ENCODE measurements at places on chromosomes 2 and 18.
A peak's percentile ranks its signal among the peaks of the same experiment; 100 is the strongest.

- DNase-seq: no peak
Observed at GRCh38 chr2:160227293-160227915, 27.3 kb upstream of the ITGB6 start.

- no peak for DNase-seq
Observed at GRCh38 chr2:237919593-237919992, 47.2 kb upstream of the UBE2F start.

- peak; percentile 29 for DNase-seq
Observed at GRCh38 chr2:108304975-108305374, 16.3 kb downstream of the SULT1C2 start.

DNA sequence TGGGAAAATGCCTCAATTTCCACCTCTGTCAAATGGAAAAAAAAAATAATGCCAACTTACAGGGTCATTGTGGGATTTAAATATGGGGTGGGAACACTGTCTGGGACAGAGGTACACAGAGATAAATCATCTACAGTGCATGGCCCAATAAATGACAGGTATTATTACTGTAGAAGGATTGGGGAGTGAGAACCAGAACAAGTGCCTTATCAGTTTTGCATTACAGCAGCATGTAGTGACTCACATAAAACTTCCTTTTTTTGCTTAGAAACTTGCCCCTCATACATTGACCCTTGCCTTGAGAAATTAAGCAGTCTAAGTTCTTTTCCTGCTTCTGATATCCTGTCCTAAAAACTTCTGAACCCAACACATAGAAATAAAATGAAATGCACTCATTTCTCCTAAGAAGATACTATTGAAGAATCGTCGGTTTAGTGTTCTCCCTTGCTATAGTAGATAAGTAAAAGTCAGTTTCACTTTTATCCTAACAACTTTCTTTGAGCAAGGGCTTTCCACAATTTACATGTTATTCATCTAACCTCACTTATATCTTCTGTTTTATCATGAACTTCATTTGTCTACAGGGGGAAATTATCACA, 121.0 kb upstream of the HAAO start:
- DNase-seq: no peak

GRCh38 chr18:21115519-21116411, 4.2 kb upstream of the ROCK1 start:
- no peak for DNase-seq

DNA sequence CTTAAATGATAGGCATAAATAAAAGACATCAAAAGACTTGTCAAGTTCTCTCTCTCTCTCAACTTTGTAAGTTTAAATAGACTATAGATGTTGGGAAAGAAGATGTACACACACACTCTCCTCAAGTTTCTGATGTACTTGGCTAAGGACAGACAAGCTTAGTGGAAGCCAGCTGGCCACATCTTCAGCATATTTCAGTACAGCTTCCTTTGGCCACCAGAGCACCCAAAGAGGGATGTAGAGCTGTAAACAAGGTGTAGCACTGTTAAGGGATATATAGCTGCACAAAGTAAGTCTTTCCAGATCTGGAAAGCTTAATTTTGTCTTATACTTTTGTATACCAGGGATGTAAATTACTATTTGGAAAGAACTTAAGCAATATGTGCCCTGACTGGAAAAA, 64.3 kb upstream of the MSTN start:
- no peak for DNase-seq

- no peak for DNase-seq
Observed at GRCh38 chr2:190574169-190574568, 39.6 kb upstream of the NEMP2 start.

DNA sequence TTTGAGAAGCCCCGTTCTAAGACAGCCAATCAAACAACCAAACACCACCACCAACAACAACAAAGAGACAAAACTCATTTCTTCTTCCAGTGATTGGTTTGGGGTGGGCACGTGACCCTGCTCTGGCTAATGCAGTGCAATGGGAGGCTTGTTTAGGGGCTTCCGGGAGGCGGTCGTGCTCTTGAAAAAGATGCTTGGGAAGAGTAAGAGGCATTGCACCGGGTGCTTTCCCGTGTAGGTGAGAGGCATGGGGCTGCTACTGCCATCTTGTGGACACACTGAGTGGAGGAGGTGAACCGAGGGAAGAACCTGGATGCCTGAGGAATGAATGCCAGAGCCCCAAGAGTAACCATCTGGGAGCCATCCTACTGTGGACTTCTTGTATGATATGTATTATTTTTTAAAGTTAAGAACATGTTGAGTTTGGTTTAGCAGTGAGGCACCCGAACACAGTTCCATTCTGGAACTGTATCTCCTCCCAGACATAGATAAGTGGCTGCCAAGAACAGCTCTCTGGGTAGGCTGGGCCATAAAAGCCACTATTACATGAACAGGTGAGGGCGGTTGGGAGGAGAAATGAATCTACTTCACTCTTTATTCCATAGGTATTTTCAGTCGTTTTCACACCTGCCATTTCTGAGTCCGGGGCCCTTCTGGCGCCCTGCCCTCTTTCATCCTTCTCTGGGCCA, 19.1 kb upstream of the ARHGAP25 start:
- no peak for DNase-seq

DNA sequence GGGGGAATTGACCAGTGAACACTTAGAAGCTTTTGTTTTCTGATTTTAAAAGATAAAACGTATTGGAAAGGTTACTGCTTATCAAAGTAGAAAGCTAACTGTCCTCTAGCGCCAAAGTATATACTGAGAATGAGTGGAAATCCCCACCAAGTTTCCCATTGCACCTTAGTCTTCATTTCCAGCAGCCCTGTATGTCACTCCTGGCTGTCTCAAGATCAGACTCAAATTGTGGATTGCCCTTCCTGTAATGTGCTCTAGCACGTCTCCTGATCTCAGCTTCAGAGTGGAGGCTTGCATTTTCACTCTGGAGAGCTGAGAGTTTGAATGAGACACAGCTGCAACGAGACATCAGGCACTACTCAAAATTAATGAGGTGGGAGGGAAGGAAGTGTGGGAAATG, 26.6 kb downstream of the MFF start:
- no peak for DNase-seq

GRCh38 chr2:79573895-79574674, 61.2 kb downstream of the CTNNA2 start:
- no peak for DNase-seq

DNA sequence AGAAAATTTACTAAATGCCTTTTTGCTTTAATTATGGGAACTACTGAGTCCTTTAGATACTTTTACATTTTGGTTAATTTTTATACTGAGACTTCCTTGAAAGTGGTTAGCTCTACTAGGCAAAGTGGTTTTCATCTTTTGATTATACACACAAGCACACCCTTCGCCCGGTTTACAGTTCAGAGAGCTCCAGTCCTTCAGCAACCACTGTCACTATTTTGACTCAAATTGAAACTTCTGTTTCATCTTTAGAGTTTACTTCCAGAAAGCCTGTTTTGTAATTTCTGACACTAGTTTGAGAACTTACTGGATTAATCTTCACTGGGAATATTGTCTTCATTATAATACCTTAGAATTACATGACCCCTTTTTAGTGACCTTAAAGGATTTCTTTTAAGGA, 140.3 kb upstream of the FOSL2 start:
- no peak for DNase-seq

- no peak for DNase-seq
Observed at GRCh38 chr2:108922141-108922915, 66.7 kb downstream of the EDAR start.

DNA sequence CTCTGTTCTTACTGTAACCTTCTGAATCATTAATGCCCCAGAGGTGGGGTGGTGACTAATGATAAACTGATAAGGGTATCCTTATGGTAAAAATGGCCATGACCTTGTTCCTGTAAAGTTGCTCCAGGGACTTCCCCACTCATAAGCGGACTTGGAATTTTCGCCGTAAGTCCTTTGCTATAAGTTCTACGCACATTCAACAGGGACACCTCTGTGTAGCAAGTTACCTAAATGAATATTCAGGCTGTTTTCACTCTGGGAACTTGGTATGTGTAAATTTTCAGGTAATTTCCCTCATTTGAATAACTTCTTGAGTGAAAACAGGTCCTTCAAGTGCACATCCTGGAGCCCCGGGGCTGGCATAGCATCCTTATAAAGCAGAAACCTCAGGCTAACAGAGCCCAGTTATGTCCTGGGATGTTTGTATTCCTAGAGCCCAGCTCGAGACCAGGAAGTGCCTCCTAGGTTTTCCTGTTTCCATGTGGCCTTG, 9.4 kb upstream of the AGFG1 start:
- no peak for DNase-seq

Measured in globus pallidus (tissue), 1 donor.